ENCODE measurements at places on chromosomes 2 and 18. TPM values are rescaled to one million over a fixed set of nuclear protein-coding genes. Genes with fewer than 3 reads are reported as not detected.

- no peak for DNase-seq
Observed at GRCh38 chr2:226581661-226582060, 218.0 kb downstream of the IRS1 start.

Gene KIF1A
- total RNA-seq: 33.1 TPM

Gene KLF11
- 22.9 TPM for total RNA-seq

Gene UGT1A4
- total RNA-seq: 0.79 TPM

Data from Caco-2 (cell line).